ENCODE measurements at places on chromosomes 12 and 14.

GRCh38 chr14:99320621-99321235 lies 48.7 kb upstream of the BCL11B start:
- DNase-seq: no peak

DNA sequence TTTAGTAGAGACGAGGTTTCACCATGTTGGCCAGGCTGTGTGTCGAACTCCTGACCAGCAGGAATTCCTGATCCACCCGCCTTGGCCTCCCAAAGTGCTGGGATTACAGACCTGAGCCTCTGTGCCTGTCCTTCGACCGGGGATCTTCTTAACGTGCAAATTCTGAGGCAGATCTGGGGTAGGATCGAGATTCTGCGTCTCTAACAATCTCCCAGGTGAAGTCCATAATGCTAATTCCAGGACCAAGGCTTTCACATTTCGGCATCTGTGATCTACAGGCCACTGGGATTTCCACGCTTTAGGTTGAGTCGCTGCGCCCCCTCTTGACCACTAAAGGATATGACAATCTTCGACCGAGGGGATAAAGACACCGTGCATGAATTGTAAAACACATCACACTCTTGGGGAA lies 24.8 kb downstream of the FOS start:
- DNase-seq: peak; percentile 74

- no peak for DNase-seq
These were observed 378.7 kb downstream of the ZFP36L1 start for GRCh38 chr14:68414121-68414520.

DNA sequence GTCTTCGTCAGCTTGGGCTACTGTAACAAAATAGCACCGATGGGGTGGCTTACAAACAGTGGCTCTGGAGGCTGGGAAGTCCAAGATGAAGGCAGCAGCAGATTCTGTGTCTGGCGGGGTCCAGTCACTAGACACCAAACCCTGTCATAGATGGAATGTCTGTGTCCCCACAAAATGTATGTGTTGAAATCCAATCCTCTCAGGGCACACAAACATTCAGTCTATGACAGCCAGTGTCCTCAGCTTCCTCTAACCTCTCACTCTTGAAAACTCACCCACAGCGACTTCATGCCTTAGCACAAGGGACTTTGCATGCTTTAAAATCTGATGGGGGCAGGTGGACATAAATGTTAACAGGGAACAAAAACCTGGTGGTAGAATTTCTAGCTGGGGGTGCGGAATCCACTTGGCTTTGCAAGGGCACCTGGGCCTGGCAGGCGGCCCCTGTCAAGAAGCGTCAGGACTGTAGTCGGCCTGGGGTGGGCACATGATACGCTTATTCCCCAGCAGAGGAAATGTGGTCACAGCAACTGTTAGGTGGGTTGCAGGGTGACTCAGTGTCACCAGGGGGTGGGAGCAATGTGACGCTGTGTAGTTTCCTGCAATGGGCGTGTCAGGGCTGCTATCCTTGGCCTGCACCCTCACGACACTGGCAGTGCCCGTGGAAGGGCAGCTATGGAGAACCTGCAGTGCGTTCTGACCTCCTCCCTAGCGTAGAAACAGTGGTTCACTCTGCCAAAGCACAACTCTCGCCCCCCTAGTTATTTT lies 17.7 kb downstream of the RIN3 start:
- peak; percentile 77 for DNase-seq

GRCh38 chr12:127145929-127146789 lies 1120.8 kb upstream of the TMEM132C start:
- DNase-seq: peak; percentile 69

GRCh38 chr12:109899783-109900751 lies at the start of gene TCHP:
TSS of gene TCHP (plus strand) at chr12:109900274. CDS start at chr12:109903027, 2,753 bp downstream.
- DNase-seq: peak; percentile 81

- DNase-seq: no peak
These were observed 198.0 kb downstream of the ADGRD1 start for GRCh38 chr12:131151558-131152345.

DNA sequence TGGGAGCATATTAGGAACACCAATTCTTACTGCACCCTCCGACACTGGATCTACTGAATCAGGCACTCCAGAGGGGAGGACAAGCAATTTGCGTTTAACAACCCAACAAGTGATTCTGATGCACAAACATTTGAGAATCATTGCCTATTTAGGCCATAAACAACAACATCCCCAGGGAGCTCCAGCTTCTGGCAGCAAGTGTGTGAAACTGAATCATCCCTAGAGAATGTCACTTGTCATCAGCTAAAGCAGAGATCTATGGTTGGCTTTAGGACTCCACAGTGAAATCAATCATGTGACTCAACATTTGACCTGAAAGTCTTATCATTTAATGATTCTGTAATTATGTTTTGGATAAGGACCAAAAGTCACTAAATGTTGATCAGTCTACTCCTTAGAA lies 505.0 kb upstream of the FLRT2 start:
- no peak for DNase-seq
